AML-193 (cell line): ENCODE measurements at places on chromosomes 7 and 10.

GRCh38 chr7:77959080-77959479, 160.5 kb downstream of the PHTF2 start:
- DNase-seq = no peak

GRCh38 chr10:3395458-3395861, 222.9 kb upstream of the PITRM1 start:
- DNase-seq = no peak

GRCh38 chr7:131103997-131104396, 223.7 kb upstream of the MKLN1 start:
- peak; percentile 8 for DNase-seq

DNA sequence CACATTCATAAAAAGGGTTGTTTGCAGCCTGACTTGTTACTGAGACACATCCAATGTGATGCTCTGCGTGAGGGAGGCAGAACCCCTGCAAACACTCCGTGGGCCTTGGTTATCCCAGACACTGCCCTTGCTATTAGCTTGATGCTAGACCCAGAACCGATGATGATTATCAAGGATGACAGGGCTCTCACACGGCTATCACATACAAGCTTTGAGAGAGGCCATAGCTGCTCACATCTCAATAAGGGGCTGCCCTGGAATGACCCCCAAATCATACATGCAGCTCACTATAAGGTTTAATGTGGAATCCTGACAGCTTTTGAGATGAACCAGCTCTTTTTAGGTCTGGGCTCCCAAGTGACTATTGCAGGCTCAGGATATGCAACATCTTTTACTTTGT, 44.4 kb upstream of the TCERG1L start:
- DNase-seq = no peak

GRCh38 chr10:71985542-71986250, 21.5 kb downstream of the CHST3 start:
- no peak for DNase-seq
